Right forelimb (tissue), 1 donor: ENCODE measurements at places on chromosomes 3 and 15.
A peak's percentile ranks its signal among the peaks of the same experiment; 100 is the strongest.

DNA sequence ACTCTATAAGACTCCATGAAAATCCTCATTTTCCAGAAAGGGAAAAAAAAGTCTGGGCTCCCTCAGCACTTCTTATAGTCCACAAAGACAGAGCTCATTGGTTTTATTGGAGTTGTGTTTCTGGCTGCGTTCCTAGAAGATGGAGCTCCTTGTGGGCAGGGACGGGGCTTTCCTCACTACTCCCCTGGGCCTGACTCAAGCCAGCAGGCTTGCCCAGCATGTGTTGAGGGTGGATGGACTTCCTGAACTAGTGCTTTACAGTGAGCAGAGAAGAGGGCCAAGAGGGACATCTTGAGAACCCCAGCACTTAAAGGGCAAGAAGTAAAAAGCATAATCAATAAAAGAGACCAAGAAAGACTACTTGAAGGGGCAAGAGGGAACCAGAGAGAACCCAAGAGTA lies 43.2 kb upstream of the EPHB1 start:
- no peak for DNase-seq

DNA sequence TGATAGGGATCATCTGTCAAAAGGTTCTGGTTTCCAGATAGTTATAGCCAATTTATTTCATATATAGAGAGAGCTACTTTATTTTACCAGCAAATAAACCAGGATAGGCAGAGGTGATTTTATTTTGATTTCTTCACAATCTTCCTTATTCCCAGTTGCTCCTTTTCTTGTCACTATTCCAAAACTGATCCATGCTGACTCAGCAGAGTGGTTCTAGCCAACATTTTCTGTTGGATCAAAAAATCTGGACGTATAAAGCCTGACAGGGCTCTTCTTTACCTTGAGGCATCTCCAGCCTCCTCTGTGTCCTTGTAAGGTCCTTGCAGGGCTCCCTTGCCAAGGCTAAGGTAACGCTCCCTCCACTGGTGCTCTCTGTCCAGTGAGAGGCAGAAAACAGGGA lies 15.8 kb downstream of the HDC start:
- no peak for DNase-seq

DNA sequence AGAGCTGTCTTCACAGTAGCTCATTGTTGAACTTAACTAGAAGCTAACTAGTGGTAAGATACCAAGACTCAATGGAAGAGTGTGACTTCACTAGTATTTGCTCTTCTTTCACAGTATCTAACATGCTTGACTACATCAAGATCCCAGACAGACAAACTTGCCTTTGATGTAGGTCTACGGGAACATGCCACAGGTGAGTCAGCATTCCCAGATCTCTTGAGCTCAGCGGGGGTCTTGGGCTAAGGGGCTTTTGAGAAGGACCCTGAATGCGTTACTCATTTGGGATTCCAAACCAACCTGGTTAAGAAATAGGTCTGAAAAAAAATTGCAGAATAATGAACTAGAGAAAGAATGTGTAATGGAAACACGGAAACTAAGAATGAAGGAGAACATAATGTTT lies 222.4 kb downstream of the RYR3 start:
- DNase-seq: no peak

GRCh38 chr3:123385499-123385898 lies 63.4 kb downstream of the ADCY5 start:
- no peak for DNase-seq

- DNase-seq: no peak
These were observed 90.5 kb downstream of the LRRC3B start for GRCh38 chr3:26713091-26713490.

GRCh38 chr3:38627956-38628355 lies 21.5 kb downstream of the SCN5A start:
- no peak for DNase-seq

DNA sequence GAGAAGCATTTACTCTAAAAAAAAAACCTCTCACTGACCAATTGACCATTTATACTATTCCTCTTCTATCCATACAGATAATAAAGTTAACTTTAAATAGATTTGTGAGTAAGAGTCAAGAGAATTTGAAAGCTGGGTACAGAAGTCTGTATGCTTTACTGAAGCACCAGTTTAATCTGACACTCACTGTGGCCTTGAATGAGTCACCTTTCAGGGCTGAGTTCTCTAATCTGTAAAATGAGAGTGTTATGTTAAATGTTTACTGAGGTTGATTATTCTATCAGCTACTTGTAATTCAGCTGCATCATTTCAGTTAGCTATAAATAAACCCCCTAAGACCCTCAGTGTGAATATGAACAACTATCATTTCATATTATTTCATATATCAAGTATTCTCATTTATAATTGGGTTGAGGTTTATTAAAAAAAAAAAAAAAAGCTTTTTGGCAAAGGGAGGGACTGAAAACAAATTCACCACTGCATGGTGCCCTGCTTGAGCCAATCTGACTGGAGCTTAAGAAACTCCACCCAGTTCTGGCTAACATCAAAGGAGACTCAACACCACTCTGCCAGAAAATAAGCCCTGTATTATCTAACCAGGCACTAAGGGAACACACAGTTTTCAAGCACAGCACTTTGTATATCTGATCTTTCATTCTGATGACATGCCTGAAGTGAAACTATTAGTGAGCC lies 2.8 kb downstream of the MAP4 start:
- DNase-seq: no peak

- peak; percentile 32 for DNase-seq
These were observed 25.2 kb upstream of the GOLGA6C start for GRCh38 chr15:75232826-75233503.

DNA sequence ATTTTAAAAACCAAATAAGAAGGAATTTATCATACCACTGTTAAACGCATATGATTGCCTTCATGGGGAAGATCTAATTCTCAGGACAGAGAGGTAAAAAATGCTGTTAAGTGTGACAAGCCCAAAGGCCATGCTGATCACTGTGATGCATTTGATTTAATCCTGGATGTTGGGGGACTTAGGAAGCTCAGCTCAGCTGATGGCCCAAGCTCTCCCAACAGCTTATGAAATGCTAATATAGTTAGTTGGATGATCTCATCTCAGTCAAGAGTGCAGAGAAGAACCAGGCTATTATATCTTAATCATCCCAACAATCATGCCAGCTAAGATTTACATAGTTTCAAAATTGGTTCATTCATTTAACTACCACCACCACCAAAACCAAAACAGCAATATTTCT lies 340.0 kb downstream of the IL20RB start:
- no peak for DNase-seq

DNA sequence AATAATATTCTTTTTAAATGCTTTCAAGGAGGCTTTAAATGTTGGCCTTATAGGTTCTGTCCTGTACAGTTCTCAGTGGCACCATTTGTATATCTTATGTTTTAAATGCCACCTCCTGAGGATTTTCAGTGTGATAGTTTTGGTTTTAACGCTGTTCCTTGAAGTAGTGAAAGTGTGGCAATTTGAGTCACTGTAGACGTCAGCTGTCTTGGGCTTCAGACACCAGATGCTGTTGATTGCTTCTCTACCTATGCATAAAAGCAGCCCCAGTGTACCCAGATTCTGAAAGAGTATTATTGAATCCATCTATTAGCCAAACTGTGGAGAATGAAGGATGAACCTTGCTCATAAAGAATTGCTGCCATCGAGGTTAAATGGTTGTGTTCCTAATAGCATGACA lies 316.8 kb upstream of the GBE1 start:
- DNase-seq: no peak

DNA sequence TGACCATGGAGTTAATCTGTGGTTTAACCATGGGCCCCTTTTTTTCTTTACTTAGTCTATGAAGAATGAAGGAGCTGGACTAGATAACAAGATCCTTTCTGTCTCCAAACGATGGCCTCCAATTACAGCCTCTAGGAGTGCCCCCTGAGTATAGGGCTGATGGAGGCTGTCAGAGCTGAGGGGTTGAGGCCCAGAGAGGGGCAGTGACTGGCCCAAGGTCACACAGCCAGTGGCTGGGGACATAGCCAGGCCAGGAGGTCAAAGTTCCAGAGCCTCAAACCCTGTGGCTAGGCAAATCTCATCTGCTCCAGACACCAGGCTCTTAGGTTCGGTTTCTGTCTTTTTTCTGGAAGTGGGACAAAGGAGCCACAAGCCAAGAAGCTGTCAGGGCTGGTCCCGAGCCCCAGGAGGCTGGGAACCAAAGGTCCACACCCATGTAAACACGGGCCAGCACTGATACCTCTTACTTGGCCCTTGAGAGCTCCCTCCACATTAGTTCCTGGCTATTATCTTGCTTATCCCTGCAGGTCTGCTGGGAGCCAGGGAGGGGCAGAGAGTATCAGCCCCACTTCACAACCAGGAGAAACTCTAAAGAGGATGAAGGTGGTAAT lies 10.3 kb downstream of the RHOV start:
- no peak for DNase-seq

DNA sequence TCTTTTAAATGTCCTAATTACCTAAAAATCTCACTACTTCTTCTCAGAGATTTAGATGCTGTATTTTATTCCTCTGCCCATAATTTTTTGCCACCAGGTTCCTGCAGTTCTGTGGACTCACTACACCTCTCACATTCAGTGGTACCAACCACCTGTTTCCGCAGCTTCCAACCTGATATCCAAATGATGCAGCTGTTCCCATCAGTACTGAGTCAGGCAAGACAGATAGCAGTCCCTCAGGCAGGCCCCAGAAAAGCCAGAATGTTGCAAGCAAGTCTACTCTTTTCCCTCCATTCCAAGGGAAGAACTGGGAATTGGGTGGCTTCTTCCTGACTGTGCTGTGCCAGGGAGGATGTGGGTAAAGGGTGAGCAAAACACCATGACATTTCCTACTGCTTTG lies 39.0 kb downstream of the MNS1 start:
- no peak for DNase-seq

- DNase-seq: no peak
These were observed 28.1 kb upstream of the CAPN3 start for GRCh38 chr15:42331235-42331634.

DNA sequence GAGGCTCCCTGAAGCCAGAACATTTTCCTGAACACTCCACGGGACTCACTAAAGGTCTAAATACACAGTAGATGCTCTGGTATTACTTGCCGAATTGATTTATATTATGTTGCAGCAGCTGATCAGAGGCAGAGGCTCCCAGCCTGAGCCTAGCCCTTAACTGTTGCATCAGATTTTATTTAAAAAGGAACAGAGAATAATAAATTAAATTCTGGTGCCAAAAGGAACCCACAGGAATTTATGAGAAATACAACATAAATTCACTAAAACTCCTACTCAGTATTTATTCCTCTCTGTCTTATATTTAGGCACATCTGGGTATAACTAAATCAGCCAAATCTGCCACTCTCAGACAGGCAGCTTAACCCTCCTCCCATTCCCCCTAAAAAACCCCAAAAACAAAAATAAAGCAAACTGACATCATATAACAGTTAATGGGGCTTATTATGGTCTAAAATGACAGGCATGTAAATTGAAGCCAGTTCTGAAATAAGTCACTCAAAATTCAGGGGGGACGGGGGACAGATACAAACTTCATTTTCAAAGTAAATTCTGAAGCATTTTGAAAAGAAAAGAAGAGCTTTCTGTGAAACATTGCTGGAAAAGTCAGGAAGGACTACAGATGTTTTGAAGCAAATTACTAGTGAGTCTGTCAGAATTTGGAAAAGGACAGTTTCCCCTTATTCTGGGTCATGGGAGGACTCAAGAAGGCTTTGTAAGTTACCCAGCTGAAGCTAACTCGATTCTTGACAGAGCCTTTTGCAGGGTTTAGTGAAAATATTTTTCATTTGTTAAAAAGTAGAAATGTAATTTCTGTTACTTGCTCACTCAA lies 53.8 kb upstream of the CORO2B start:
- DNase-seq: no peak

DNA sequence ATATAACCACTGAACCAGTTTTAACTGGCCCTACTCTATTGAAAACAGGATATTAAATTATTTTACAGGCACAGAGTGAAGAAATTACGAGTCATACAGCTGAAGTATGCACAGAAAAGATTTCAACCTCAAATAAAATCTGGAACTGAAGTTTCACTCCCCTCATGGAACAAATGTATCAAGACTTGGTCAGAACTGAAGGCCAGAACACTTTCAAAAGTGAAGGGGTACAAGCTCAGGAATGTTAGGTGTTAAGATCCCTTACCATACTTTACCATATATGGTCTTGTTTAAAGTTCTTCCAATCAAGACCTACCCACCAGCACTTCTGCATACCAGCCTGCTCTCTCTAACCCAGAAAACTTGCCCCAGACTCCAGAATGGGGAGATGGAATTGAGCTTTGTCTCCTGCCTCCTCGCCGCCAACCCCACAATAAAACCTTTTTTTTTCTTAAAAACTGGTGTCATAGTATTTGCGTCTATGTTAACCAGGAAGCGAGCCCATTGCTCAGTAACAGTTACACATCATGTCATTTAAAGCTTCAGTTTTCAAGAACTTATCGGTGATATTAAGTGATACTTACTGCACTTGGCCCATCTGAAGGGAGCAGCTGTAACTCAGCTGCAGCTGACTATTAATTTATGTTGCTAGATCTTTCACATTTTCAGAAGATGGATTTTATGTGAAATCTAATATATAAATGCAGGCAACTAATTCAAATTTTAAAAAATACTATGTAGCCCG lies 59.9 kb downstream of the OXSM start:
- no peak for DNase-seq

- no peak for DNase-seq
These were observed 10.2 kb upstream of the TIPARP start for GRCh38 chr3:156664011-156664830.

GRCh38 chr15:36932070-36932469 lies 168.3 kb downstream of the MEIS2 start:
- no peak for DNase-seq

DNA sequence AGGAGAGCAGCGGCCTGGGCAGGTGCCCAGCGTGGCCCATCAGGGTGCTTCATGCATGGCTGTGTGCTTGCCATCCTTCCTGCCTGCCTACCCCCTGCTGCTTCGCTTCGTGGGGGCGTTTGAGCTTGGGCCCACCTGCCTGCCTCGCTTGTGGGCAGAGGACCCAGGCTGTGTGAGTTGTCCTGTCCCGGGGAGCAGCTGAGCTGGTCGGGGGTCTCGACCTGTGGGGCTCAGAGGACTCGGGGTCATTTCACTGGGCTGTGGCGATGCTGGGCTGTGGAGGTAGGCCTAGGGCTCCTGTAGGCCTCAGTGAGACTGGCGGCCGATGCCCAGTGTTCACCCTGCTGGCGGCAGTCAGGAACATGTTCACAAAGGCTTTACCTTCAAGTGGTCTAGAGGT lies 12.1 kb upstream of the STAB1 start:
- no peak for DNase-seq

DNA sequence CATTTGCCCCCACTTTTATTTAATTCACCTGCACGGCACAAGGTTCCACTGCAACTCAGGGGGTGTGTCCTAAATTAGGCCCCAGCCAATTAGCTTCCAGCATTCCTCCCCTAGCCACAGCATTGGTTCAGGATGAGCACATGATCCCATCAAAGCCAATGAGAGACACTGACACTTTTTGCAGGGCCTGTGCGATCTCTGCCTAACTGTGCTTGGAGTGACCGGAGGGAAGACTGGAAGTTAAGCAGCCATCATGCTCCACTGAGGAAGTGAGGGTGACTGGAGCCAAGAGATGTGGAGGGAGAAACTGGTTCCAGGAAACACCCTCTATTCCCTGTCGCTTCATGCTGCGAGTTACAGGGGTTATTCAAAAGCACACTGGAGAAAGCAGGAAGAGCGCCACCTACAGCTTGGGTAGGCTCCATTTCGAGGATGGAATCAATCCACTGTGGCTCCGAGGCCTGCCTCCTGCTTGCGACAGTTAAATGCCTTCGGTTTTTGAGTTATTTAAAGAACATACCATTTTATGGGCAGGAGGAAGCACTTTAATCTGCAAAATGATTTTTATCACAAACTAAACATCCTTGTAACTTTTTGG lies 122.2 kb upstream of the WNT5A start:
- no peak for DNase-seq

GRCh38 chr3:66740260-66740659 lies 239.4 kb upstream of the LRIG1 start:
- DNase-seq: no peak

GRCh38 chr3:98564282-98565005 lies 29.0 kb downstream of the CPOX start:
- DNase-seq: no peak
